ENCODE measurements at places on chromosomes 3 and 15.

DNA sequence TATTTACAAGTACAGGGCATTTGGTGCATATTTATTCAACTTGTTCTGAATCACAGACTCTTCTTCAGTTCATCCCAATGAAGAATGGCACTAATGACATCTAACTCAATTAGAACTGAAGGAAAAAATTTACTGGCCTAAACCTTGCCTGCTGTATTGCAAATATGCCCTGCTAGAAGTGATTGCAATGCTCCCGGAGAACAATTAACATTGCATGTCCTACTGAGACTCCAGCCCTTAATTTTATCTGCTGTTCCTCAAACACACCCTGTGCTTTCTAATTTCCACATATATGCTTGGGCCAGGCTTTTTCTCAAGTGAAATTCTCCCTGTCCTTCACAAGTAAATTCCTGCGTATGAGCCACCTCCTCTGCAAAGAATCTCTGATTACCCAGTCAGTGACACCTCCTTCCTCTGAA is 8.3 kb downstream of the ACKR4 start:
- DNase-seq: no peak

GRCh38 chr3:22089284-22089683 is 338.3 kb upstream of the ZNF385D start:
- DNase-seq: no peak

- DNase-seq: no peak
Measured at GRCh38 chr3:49593041-49593440, 38.8 kb downstream of the BSN start.

DNA sequence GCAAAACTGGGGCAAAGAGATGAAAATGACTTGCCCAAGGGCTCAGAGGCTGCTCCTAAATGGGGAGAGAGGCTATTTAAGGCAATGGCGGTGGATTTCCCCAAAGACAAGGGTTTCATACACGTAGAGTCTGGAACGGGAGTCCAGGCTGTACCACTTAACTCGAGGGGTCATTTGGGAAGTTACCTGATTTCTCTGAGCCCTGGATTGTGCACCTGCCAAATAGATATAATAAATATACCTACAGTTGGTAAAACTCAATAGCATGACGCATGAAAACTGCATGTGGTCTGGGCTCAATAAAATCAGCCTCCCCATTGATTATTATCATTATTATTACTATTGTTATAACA is 1.3 kb upstream of the ITPR1 start:
- DNase-seq: no peak

- DNase-seq: peak; percentile 40
Measured at GRCh38 chr3:36876181-36876936, 68.5 kb downstream of the TRANK1 start.

DNA sequence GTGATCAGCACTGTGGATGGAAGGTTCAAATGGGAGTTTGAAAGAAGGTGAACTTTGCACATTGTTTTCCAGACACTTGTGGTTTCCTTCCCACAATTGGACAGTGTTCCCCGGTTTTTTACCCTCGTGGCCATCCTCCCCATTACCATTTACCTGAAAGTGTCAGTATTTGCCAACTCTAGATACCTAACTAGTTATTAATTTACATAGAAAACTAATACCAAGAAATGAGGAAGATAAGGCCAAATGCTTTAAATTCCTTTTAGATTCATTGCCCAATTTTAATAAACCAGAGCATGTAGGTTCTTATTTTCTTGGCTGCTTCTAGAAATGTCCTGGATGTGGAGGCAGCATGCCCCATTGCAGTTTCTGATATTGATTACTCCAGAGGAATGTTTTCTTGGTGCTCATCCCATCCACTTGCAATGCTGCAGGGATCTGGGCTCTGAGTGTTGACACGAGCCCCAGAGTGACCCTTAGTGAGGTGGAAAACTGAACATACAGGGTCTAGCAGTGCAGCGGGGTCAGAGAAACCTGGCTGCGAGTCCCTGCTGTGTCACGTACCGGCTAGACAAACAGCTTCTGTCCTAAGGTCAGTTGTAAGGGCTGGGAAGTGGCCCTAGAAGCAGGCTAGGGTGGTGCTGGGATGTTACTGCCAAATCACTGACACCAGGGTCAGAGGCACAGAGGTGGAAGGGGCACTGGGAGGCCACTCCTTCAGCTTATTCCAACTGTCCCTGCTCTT is 23.5 kb downstream of the LSM3 start:
- DNase-seq: no peak

All from GM12892 (cell line).